CD4-positive, alpha-beta T cell treated with Interleukin-4 for 1 hour (primary cell): ENCODE measurements at places on chromosomes 5 and 9.

DNA sequence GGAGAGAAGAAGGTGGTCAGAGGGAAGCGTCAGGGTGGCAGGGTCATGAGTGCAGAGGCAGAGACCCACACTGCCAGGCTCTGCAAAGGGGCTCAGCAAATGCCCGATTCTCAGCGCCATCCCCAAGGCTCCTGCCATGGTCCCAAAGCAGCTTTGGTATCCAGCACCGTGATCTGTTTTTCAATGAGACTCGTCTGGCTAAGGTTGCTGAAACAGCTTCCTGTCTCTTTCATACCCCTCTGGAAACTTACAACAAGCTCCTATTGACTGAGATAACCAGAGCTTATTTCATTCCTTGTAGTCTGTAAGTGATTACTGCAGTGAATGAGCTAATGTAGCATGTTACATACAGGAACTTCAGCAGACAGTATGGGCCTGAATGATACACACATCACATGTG lies 568.6 kb upstream of the DAP start:
- no peak for DNase-seq

DNA sequence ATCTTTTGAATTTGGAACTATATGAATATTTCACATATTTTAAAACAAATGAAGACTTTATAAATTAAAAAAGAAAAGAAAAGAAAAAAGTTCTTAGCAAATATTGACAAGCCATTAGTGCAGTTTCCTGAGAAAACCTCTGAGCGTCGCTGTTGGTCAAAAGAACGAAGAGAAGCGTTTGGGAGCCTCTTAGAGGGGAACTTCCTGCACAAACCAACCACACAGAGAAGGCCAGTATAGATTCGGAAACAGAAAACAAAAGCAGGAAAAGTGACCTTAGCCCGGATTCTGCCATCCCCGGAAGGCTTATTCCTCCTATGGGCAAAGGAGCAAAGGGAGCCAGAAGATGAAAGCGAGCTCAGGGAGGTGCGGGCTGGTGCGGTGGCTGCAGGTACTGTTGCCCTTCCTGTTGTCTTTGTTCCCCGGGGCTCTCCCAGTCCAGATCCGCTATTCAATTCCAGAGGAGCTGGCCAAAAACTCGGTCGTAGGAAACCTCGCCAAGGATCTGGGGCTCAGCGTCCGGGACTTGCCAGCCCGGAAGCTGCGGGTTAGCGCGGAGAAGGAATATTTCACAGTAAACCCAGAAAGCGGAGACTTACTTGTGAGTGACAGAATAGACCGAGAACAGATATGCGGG lies at the start of gene PCDHGB2:
Gene PCDHGB2, plus strand, starts transcription at position 205 of the 637 bp plus-strand sequence. Its CDS starts 142 bp downstream, at position 347.
- peak; percentile 49 for DNase-seq

GRCh38 chr9:38622288-38622674 lies 1.9 kb upstream of the ANKRD18A start:
- peak; percentile 4 for DNase-seq

DNA sequence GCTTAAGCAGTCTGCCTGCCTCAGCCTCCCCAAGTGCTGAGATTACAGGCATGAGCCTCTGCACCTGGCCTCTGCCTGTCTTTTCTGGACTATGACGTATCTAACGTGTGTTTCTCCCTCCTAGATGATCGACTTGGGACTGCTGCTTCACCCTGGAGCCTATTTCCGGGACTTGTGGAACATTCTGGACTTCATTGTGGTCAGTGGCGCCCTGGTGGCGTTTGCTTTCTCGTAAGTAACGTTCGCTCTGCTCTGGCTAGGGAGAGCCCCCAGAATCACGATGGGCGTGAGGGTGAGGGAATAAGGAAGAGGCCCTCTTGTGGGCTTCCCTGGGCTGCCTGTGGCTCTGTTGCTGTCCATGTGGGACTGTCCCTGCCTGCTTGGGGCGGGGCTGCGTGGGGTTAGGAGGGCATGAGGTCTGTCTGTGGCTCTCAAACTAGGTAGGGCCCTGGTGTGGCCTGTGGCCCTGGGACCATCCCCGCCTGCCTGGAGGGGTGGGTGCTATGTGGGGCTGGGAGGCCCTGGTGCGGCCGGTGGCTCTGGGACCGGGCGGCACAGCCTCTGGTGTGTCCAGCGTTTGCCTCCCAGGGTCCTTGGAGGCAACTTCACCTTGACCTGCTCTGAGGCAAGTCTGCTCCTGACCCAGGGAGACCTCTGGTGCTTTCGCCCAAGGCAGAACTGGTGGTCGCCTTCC lies 171.7 kb downstream of the CACNA1B start:
- DNase-seq: peak; percentile 10

DNA sequence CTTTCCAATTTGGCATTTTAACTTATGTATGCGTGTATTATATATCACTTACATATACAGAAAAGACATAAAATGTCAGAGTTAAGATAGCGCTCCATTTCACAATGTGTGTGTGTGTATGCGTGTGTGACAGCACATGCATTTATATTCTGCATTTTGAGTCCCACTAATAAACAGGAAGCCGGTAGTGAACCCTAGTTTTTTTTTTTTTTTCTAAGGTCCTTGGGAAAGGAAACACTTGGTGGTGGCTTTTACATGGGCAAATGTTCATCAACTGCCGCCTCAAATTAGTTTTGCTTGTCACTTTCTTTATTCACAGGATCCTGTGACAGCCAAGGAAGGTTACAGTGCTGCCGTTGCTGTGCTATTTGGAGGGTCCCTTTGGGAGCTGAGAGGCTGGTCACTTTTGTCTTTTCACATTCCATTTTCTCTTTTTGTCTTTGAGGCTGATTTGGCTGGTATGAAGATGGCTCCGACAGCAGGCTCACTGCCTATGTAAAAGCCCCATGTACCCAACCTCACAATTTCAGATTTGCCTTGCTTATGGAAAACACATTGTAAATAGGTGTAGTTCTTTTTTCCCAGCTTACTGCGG lies 298.9 kb downstream of the CSNK1G3 start:
- DNase-seq: no peak

DNA sequence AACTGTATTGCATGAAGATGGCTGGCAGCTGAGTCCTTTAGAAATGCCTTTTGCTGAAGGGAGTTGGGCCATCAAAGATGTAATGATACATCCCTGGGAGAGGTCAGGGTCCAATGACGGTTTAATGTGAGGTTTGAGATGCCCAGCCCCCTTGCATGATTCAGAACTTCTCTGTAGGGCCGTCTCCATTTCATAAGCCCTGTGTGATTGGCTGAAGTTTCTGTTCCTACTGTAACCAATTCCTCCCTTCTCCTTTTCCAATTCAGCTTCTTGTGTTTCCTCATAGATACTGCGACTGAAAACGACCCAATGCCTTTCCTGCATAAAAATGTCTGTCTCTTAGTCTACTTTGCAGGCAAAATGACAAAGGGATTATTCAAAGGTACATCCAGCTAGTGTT lies 47.9 kb upstream of the ST8SIA4 start:
- no peak for DNase-seq

DNA sequence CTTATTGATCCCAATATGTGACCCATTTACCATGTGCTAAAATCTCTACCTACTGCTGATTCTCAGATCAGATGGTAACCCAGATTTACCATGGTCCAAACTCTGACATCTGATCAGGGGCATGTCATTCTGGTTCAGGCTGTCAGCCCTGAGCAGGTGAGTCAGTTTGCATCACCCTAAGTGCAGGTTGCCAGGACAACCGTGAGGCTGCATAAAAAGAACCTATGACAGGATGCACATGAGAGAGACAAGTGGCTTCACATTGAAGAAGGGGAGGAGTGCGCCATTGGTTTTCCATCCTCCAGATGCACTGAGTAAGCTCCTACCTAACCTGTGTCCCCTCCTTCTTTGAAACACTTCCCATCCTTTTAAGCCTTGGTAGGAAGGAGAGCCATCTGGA lies 801 bp upstream of the PRSS3 start:
- no peak for DNase-seq

DNA sequence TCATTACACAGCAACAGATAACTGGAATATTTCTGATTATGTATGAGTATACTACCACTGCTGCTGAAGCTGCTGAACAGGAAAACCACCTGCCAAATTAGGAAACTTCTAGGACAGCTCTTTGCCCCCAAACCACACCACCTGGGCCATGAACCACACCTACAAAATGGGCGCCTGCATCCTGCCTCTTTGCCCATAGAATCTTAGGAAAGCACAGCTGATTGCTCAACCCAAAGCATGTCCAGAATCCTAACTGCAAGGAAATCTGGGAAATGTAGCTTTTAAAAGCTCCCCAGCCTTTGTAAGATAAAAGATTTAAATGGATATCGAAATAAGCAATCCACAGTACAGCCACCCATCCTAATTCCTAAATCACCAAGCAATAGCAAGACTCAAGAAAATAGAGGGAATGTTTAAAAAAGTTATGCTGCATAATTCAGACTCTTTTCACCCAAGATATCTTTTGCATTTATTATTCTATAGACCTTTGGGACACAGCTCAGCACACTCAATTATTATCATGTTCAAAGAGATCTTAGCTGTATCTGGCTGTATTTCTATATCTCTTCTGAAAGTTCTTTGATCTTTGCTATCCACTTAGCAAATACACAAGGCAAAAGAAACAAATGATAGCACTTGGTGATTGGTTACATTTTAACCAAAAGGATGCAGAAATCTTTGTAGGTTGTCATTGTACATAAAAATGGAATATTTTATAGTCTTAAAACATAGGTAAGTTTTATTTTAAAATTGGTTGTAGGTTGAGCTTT lies 6.8 kb upstream of the C9orf152 start:
- DNase-seq: no peak

DNA sequence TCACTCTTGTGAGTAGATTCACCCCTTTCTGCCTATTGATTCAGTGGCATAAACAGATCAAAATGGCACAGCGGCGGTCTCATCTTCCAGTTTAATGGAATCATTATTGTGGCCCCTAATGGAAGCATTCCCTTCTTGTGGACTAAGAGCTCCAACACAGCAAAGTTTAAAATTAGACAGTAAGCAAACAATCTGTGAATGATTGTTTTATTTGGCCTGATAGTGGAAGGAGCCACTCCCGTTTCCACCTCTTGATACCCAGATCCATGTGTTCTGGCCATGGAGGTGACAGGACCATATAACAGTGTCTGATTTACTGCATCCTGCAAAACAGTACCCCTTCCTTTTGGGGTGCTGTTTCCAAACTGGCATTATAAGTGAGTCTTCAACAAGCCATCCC lies 41.2 kb upstream of the BARX1 start:
- DNase-seq: no peak

DNA sequence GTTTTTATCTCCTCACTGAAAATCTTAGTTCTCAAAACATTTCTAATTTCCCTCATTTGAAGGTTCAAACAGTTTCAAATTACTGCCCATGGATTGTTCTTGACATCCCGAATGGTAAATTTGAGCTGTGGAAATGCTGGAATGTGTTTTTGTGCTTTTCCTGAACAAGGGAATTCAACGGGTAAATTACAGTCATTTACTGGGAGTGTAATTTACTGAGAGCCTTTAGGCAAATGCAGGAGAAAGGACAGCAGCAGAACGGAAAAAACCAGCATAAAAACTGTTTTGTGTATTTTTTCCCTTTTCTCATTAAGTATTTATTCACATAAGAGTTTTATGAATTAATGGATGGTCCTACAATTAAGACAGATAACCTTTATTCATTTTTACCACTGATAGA lies 139.2 kb downstream of the PBX3 start:
- no peak for DNase-seq

- DNase-seq: no peak
Measured at GRCh38 chr9:26326563-26326962, 566.0 kb downstream of the CAAP1 start.

GRCh38 chr5:76513476-76513875 lies 109.7 kb downstream of the F2RL2 start:
- DNase-seq: no peak

- DNase-seq: no peak
Measured at GRCh38 chr9:30504502-30504905, 1879.9 kb upstream of the ACO1 start.

DNA sequence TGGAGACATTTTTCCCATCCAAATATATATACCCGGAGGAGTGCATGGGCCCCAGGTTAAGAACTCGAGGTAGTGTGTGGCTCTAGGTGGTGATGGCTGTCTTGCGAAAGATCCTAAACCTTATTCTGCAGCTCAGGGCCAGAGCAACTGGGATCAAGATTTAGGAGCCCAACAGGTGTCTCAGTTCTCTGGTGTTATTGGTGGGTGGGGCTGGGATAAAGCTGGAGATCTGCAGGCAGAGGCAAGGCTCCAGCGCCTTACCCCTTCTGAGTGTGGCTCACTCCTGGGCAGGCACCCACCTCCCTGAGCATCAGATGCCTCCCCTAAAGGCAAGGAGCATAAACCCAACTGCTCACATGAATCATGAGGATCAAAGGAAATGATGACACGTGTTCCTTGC lies 11.2 kb downstream of the UBE2QL1 start:
- DNase-seq: no peak

DNA sequence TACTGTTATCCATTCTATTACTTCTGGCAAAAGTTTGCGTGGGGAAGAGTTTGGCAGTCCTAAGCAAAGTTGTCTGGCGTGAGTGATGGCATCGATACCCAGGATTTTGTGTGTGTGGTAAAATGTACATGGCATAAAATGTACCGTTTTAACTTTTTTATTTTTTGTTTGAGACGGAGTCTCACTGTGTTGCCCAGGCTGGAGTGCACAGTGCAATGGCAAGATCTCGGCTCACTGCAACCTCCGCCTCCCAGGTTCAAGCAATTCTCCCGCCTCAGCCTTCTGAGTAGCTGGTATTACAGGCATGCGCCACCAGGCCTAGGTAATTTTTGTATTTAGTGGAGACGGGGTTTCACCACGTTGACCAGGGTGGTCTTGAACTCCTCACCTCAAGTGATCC lies 55.4 kb upstream of the TJP2 start:
- no peak for DNase-seq

DNA sequence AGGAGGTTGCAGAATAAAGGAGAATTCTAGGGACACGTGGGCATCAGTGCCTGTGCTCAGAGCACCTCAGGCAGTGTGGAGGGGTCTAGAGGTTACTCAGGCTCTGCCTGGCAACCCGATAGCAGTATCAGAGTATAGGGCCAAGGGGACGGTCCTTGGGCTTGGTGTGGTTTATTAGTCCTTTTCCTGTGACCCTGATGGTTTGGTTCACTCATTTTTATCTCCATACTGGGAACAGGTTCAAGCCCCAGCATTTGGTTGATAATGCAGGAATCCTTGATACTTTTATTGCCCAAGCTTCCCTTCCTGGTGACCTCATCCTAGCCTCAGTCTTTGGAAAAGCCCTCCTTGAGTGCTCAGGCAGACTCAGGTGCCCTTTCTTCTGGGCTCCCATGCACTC lies 35.5 kb downstream of the FXN start:
- no peak for DNase-seq

DNA sequence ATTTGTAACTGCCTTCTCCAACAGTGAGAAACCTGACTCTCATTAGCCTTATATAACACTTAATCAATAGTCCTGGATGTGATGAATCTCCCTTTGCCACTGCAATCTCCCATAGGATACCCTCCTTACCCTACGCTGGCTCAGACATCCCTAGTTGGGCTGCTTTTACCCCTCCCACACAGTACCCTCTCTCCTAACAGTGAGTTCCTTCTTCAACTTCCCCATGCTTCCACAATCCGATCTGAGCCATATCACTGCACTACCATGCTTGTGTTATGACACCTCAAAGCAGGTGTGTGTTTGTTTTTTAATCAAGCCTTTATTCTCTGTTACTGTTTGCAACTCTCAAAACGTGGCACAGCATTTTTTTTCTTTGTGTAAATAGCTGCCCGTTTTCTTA lies 60.5 kb upstream of the C9orf72 start:
- no peak for DNase-seq

GRCh38 chr5:113293068-113293974 lies 141.5 kb downstream of the TSSK1B start:
- DNase-seq: no peak

- DNase-seq: no peak
Measured at GRCh38 chr5:6253281-6253680, 125.1 kb downstream of the MED10 start.
